ENCODE measurements at places on chromosomes 4 and X.

GRCh38 chrX:150148749-150149672, 210.7 kb upstream of the EOLA2 start:
- no peak for DNase-seq

DNA sequence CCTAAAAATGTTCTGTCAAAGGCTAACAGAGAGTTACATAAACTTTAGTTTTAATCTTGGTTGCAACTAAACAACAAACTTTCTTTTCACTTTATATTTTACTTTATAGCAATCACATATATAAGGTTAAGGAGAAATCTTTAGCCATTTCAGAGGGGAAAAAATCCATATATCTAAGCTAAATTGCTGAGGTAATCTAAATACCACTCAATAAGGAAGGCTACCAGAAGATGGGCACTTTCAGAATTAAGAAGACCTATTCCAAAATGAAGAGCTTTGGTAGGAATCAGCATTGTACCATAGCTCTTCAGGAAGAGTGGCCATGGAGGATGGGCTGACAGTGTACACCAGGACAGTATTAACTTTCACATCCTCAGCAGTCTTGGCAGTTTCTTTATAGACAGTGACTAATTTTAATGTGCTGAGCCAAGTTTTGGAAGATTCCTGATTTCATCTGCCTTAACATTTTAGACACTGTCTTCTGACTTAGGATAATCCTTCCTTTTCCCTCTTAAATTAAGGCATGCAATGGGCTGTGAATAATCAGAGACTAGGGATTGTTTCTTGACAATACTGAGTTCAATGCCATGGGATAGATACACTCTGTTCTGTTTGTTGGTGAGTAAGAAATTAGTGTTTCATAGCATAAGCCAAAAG, 7.1 kb downstream of the FAT4 start:
- DNase-seq = no peak

DNA sequence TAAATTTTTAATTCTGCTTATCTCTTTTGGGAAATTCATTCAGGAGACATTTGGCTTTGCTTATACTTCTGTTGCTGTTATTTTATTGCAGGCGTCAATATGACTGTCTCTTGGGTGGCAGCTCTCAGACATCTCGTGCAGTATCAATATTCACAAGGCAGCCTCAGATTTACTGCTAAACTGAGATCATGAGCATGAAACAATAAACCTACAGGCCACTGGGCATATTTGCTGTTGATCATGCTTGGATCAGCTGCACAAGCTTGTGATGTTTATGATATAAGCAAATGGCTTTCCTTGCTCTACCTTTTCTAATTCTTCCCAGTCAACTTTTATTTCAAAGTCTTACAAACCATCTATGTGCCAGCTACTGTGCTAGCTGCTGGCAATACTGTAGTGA, 39.2 kb downstream of the TSPAN5 start:
- DNase-seq = no peak

GRCh38 chr4:105137121-105137875, 9.4 kb upstream of the TET2 start:
- DNase-seq = no peak

DNA sequence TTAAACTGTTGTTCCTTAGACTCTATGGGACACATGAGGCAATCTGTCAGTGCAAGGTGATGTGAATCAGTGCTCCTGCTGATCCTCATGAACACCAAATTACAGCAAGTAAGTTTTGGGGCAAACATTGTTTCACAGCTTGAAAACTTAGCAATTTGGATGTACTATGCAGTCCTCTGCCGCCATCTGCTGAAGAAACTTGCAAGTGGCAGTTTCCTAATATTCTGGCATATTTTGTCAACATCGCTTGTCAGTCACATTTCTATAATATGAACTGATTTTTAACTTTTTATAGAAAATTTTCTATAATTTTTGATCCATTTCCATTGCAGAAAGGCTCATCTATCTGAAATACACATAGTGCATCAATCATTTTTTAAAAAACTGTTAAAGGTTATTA, 56.3 kb downstream of the ZAR1 start:
- DNase-seq = no peak

DNA sequence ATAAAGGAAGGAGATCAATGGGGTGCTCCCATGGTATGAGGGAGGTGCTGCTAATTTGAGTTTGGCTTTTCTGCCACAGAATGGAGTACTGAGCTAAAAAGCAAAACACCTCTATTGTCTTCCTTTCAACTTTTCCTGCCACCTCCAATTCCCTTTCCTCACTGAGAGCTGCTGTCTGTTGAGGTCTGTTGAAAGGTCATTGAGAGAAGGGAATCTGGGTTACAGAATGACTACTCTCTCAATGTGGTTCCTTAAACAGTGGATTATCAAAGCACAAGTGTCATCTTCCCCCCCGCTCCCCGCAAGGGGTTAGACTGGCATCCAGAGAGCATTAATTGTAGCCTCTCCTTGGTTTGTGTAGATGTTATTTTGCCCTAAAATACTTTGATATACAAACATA, 10.7 kb downstream of the USP9X start:
- no peak for DNase-seq
